ENCODE measurements at places on chromosomes 2 and 18.

DNA sequence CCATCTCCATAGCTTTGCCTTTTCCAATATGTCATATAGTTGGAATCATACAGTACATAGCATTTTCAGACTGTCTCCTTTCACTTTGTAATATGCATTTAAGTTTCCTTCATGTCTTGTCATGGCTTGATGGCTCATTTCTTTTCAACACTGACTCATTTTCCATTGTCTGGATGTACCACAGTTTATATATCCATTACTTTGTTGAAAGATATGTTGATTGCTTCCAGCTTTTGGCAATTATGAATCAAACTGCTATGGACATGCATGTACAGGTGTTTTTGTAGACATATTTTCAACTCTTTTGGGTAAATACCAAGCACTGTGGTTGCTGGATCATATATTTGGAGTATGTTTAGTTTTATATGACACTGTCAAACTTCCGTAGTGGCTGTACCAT is 26.3 kb downstream of the ACSL3 start:
- no peak for DNase-seq

DNA sequence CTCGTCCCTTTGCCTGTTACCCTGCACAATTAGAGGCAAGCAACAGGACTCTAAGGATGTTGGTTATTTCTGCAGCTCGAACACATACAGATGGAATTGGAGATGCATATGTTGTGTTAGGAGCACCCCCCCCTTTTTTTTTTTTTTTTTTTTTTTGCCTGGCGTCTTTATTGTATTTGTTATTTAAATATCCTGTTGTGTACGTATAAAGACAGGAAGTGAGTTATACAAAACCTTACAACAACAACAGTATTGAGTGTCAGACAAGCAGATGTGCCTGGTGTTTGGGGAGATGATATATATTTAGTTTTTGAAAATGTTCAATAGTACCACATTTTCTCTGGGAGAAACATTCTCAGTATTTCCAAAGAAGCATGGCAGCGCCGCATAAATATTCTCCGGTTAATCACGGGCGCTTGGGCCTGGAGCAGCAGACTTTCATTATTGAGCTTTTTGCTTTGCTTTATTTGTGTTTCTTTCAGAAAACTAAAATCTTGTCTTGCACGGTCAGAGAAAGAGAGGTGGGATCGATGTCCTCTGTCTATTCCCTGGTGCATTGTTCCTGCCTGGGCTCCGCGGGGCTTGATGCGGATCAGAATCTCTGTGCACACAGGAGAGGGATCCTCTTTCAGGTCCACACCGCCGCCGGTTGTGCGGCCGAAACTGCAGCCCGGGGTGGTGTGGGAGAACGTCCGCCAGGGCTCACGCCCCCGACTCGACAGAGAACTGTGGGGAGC is 23.2 kb upstream of the ZNF516 start:
- no peak for DNase-seq

GRCh38 chr2:98771264-98771663 is 40.3 kb upstream of the MGAT4A start:
- DNase-seq = no peak

DNA sequence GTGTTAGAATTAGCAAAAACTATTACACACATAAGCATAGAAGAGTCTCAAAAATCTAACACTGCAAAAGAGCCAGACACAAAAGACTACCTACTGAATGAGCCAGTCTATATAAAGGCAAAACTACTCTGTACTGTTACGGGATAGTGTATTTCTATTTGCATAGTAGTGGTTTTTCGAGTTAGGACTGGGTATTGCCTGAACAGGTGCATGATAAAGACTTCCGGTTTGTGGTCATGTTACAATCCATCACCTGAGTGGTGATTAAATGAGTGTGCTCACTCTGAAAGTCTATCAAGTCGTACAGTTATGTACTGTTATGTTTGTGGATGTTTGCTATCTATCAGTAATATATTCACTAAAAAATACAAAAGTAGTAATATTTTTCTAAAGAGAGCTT is 523.3 kb upstream of the SYT4 start:
- DNase-seq = no peak

DNA sequence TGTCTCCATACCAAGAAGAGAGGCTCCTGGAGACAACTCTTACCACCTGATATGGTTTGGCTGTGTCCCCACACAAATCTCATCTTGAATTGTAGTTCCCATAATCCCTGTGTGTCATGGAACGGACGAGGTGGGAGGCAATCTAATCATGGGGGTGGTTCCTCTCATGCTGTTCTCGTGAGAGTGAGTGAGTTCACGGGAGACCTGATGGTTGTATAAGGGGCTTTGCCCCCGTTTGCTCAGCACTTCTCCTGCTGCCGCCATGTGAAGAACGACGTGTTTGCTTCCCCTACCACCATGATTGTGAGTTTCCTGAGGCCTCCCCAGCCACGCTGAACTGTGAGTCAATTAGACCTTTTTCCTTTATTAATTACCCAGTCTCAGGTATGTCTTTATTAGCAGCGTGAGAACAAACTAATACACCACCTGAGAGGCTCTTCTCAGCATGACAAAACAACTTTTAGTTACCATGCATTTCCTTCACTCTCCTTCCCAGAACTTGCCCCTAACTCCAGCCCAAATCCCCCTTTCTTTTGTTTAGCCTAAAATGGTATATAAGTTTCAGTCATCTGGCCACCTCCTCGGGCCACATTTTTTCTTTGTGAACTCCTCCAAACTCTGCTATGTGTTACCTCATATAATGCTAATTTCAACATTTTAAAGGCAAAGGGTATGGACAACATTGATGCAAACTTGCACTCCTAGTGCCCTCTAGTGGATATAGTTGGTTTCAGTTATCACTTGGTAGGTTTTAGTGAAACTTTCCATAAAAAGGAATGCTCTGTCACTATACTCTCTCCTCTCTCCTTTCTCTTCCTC is 58.6 kb upstream of the SLC25A52 start:
- DNase-seq = no peak

DNA sequence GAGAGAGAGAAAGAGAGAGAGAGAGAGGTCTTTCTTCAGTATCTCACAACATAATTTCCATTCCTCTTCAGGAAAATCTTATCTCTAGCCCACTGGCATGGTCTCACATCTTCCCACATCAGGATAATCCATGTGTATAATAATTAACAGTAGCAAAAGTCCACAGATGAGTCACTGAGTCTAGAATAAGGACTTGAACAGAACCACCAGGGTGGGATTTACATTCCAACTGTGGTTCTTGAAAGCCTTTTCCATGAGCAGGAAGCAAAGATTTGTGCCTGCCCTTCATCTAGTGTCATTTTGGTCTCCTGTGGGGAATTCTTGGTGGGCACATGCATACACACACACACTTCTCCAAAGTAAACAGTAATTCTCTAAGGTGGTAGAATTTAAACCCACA is 107.1 kb upstream of the TCF4 start:
- no peak for DNase-seq

DNA sequence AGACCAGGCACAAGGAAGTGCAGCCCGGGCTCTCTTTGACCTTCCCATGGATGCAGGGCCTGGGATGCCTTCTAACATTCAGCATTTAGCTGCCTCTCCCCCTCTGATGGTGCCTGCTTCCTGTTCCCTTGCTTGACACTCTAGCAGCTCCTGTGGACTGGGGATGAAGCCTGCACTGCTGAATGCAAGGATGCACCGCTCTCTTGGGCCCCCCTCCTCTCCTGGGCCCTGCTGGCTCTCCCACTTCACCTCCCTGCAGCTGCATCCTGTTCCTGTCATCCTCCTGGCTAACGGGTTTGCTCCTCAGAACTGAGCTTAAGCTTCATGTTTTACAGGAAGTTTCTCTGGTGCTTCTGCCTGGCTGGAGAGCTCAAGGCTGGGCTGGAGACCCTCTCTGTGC is 254.1 kb downstream of the TSN start:
- no peak for DNase-seq

DNA sequence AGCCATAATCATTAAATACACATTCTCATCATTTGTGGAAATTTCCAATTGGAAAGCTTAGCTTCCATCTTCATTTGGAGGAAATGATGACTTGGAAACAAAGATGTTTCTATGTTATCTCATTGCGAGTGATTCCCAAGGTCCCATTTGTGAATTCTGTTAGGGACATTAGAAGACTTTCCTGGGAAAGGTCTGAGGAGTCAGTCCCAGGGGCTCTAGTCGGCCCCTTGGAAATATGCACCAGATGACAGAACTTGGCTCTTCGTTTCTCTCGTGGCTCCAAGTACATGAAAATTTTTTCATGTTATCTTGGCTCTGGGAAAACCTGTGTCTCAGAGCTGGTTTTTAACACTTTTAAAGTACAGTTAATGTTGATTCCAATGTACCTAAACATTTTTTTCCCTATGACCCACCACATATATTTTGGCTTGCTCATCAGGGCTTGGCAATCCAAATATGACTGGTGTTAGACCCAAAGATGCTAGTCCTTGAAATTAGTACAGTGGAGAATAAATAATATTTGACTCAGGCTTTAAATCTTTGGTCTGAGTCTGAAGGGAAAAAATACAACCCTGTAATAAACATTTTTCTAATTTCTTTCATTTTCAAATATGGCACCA is 15.4 kb upstream of the CAVIN2 start:
- DNase-seq = no peak

GRCh38 chr18:26208977-26209376 is 17.3 kb upstream of the TAF4B start:
- DNase-seq = no peak

DNA sequence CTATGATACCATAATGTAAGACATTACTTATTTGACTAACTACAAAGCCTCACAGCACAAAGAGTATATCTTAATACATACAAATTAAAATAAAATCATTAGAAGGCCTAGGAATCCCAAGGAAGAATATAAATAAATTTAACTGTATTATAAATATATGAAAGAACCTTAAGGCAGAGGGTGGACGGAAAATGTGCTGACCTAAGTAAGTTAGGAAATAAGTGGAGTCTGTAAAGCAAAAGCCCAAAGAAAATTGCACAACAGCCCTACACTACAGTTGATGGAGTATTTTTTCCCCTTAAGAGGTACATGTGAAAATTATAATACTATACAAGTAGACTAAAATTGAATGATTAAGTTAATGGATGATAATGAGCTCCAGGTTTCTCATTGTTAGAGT is 710.1 kb downstream of the NR4A2 start:
- DNase-seq = no peak

- DNase-seq = no peak
Measured at GRCh38 chr2:150403457-150403856, 84.0 kb downstream of the RND3 start.

DNA sequence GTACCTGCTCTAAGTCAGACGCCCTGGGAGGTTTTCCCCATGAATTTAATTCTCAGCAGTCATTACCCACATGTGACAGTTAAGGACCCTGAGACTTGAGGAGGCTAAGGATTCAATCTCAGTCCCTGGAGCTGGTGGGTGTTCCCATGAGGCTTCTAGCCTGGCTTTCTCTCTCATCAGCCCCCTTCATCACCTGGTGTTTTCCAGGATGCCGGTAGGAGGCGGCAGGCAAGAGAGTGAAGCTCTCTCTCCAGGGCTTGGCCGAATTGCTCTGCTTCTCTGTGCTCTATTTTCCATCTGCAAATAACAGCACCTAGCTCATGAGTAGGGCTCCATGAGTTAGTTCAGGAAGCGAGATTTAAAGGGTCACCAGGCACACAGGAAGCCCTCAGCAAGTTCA is 241.9 kb downstream of the PTPRM start:
- no peak for DNase-seq

GRCh38 chr2:152565884-152566727 is 151.2 kb downstream of the PRPF40A start:
- no peak for DNase-seq

DNA sequence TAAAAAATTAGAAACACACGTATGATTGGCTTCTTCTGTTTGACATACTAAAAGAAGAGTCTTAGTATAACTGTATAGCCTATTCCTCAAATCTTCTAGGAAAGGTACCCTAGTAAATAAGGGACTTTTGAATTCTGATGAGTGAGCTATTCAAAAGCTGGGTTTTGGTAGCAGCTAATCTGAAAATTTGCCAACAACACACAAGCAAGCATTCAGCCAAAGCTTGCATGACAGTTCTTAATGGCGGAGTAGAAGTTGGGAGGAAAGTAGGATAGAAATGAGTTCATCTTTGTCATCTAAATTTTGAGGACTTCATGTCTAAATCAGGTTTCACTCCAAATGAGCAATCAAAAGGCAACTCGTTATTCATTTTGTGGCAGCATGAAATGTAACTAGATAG is 813.0 kb downstream of the MBD2 start:
- DNase-seq = no peak

- no peak for DNase-seq
Measured at GRCh38 chr2:65662654-65663432, 230.4 kb upstream of the SPRED2 start.

- DNase-seq = no peak
Measured at GRCh38 chr2:9897331-9897737, 54.1 kb downstream of the TAF1B start.

- no peak for DNase-seq
Measured at GRCh38 chr18:21331065-21331464, 89.0 kb downstream of the GREB1L start.

- no peak for DNase-seq
Measured at GRCh38 chr2:122182616-122183355, 427.3 kb downstream of the TSN start.

DNA sequence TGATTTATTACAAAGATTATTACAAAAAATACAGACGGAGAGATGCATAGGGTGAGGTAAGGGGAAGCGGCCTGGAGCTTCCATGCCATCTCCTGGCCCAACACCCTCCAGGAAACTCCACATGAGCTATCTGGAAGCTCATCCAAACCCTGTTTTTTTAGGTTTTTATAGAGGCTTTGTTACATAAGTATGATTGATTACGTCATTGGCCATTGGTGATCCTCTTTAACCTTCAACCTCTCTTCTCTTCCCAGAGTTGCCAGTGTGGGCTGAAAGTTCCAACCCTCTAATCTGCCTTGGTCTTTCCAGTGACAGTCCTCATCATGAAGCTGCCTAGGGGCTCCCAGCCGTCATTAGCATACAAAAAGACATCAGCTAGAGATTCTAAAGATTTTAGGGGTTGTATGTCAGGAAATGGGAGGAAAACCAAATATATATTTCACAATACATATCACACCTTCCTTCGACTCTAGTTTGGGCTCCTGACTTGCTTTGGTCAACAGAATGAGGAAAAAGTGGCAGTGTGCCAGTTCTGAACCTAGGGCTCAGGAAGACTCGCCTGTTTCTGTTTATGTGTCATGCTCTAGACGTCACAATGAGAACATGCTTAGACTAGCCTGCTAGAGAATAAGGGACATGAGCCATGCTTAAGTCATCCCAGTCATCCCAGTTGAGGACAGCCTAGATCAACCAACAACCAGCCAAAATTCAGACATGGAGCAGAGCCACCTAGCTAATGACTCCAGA is 54.1 kb downstream of the ETAA1 start:
- DNase-seq = no peak

GRCh38 chr2:166651080-166651675 is 157.1 kb upstream of the SCN7A start:
- DNase-seq = no peak

DNA sequence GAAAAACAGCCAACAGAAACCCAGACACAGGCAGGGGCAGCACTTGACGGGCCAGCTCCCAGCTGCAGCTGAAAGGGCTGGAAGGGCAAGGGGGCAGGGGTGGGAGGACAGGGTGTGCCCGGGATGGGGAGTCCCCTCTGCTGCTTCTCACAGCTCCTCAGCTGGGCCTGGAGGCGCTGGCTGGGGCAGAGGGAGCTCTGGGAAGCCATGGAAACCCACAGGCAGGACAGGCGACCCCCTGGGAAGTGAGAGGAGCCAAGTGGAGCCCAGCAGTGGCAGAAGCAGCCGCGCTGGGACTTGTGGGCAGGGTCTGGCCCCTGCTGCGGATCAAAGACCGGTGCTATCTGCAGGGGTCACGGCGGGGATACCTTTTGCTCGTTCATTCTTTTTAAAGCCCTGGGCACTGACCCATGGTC is 20.7 kb downstream of the OTOF start:
- no peak for DNase-seq

Measured in stimulated activated CD8-positive, alpha-beta memory T cell treated with anti-CD3 and anti-CD28 coated beads, Interleukin-7, amount 100 ng/mL, for 1 hour (primary cell).